ENCODE measurements at places on chromosomes 6 and 20.

DNA sequence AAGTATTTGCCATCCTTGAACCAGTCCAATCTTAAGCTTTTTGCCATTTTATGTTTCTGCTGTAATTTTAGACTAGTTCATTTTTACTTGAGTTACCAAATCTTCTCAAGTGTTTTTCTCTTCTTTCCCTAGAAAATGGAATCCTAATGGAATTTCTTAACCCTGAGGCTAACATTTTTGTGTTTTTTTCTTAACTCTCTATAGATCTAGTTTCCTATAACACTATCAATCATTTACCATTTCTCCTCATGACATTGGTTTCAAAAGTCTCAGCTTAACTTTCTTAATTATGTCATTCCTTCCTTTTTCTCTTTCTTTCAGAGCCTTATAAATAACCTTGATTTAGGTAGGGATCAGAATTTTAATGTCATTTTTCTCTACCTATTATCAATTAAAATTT lies 54.8 kb downstream of the SENP6 start:
- no peak for DNase-seq

DNA sequence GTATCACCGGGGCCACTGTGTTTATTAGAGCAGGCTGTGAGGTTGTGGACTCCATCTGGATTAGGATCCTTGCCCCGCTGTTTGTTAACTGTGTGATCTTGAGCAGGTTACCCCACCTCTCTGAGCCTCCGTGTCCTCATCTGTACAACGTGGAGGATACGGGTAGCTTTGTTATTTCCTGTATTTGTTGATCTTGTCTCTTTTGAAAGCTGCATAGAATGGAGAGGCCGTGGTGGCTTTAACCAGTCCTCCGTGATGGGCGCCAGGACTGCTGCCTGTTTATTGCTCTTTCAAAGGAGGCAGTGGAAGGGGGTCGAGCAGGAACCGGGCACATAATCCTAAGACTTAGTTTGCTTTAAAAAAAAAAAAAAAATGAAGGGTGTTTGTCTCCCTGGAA lies 22.9 kb downstream of the BCAS4 start:
- no peak for DNase-seq

- no peak for DNase-seq
These were observed 17.6 kb upstream of the HLA-F start for GRCh38 chr6:29705389-29706231.

DNA sequence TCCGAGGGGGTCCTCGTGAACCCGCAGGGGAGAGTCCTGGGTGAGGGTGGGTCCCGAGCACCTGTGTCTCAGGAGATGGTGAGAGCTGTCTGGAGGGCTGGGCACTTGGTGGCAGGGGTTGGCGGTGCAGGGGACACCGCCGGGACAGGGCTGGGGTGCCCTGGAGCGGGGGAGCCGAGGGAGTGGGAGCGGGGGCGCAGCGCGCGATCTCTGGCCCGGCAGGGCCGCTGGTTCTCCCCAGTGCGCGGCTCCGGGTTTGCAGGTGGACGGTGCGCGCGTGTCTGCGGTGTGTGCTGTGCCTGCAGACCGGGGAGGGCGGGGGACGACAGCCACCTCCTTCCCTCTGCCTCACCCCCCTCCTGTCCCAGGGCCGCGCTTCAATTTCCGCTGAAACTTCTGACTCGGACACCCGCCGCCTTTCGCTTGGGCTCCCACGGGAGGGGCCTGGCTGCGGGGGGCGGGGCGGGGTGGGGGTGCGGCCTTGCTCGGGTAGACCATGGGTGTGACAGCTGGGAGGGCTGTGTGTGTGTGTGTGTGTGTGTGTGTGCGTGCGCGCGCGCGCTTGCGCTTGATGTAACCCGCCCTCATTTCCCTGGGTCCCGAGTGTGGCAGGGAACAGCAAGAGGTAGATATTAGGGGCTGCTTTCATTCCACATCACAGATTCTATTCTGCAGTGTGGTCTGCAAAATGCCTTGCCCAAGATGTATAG lies 1.2 kb downstream of the TRIB3 start:
- DNase-seq: peak; percentile 22

GRCh38 chr20:25206548-25206947 lies 11.0 kb downstream of the ENTPD6 start:
- DNase-seq: no peak

DNA sequence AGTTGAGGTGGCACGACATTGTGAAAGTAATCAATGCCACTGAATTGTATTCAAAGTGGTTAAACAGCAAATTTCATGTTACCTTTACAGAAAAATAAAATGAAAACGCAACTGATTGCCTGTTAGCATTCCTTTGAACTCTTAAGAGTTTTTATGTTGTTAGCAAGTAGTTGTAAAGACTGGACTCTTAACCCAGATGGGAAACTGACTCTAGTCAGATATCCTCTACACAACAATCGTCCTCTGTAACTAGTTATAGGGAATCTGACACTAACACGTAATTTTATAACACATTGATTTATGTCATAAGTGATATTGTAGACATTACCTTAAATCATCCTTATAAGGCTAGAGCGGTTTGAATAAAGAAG lies 3.0 kb upstream of the FBXO9 start:
- DNase-seq: no peak

DNA sequence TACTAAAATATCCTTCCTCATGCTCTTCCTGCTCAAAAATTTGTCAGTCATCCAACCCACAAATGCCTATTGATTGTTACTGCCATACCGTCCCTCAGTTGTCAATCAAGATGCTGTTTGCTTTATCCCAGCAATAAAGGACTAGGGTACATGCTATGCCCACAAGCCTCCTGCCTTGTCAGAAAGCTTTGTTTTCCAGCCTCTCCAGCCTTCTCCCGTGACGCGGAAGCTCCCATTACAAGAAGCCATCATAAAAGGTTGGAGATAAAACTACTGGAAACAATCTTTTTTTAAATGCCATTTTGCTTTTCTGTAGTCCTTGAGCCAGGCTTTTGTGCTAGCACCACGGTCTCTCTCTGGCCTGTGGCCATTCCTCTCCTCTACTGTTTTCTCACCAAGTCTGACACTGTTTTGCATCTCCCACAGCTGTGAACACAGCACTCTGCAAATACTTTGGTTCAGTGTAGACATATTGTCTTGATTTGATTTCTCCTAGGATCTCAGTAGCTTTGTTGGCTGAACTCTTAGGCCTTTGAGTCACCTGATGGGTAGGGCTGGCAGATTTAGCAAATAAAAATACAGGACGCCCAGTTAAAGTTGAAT lies 495.7 kb upstream of the JARID2 start:
- DNase-seq: no peak

GRCh38 chr20:46132705-46133120 lies 14.6 kb downstream of the CD40 start:
- DNase-seq: no peak

DNA sequence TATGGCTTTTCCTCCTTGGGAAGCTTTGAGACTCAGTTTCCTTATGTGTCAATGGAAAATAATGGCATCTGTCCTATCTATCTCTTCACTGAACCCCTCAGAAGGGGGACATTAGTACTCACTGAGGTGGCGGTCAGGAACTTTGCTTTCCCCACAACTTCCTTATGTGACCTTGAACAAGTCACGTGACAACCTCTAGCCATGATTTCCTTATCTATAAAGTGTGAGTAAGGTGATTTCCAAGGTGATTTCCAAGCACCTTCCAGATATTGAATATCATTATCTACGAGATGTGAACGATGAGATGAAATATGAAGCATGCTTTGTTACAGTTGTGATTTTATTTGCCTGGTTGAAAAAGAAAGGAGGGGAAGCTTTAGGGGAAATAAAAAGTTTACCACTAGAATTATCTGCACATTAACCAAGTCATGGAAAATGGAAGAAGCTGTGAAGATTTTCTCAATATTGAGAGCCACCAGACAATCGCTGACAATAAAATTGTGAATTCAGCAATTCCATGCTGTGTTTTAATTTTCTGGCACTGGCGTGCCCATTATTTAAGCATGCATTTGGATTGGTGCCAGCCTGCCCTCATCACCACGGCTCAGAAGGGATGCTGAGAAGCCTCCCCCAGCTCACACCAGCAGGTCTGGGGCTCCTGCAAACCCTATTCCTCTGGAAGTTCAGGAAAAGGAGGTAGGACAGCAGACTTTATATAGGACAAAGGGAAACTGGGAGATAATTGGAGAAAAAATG lies 255.3 kb downstream of the CD83 start:
- no peak for DNase-seq

Data from BJ (cell line).